ENCODE measurements at places on chromosomes 16 and 17.

DNA sequence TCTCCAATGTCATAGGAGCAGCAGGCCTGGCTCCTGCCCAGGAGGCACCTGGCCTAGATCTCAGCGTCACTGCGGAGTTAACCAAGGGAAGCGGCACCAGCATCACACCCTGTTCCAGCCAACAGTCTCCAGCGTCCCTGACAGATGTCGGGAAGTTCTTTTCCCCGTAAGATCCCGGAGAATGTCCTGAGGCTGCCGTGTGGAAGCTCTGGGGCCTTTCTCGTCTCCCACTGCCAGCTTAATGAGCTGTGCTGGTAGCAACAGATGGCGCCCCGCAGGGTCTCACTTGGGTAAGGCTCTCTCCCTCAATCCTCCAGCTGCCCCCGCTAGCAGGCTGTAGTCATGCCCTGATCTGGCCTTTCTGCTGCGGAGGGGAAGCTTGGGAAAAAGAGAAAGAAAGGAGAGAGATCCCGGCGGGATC, 57.5 kb downstream of the MARCHF10 start:
- DNase-seq: no peak

DNA sequence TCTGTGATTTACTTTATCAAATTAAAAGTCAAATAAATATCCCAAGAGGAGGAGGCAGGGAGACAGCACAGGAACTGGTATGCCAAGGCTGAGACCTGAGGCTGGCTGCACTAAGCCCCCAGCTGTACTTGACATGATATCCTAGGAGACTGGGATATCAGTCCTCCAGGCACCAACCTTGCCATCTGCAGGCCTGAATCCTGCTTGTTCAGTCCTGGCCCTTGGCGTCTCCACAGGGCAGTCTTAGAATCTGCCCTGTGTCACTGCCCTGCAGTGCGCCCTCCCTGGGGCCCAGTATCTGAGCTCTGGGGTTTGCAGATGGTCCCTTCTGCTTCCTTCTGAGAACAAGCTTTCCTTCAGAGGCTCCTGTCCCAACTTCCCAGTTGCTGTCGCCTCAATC, 75.9 kb downstream of the HS3ST3A1 start:
- no peak for DNase-seq

DNA sequence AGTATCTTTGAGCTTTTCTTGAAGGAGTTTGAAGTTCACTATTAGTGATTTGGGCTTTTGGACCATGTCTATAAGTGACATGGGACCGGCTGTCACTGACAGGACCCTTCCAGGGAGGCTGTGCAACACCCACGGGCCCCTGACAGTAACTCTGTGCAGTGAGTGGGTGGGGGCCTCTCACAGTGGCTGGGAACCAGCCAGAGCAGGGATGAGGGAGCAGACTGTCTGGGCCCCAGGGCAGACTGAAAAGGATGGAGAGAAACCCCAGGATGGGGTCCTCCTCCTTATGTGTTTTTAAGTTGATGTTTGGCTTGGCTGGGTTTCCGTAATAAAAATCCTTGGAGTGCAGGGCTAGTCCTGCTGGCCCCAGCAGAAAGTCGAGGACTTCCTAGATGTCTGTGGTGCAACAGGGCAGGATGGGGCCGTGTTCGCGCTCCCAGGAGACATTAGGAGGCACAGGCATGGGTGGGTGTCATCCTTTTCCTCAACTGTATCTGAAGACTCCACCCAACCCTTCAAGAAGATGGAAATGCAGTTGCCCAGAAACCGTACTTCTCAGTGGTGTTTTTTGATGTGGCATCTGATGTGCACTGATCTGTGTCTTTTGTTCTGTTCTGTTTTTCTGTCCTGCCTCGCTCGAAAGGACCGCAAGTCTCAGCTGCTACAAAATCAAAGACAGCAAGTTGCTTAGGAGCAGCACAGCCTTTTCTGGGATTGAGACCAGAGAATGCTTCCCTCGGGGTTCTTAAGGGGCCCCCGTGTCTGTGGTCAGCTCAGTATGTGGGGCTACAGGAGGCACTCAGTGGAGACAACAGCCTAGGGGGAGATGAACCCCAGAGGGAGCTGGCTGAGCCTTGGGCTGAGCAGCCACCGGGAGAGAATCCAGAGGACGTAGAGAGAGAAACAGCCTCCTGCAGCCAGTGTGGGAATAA, 24.2 kb downstream of the PLD6 start:
- no peak for DNase-seq

- DNase-seq: no peak
Observed at GRCh38 chr17:83137523-83137922, 58.1 kb downstream of the METRNL start.

GRCh38 chr16:77744141-77744540, 21.8 kb downstream of the NUDT7 start:
- DNase-seq: no peak

DNA sequence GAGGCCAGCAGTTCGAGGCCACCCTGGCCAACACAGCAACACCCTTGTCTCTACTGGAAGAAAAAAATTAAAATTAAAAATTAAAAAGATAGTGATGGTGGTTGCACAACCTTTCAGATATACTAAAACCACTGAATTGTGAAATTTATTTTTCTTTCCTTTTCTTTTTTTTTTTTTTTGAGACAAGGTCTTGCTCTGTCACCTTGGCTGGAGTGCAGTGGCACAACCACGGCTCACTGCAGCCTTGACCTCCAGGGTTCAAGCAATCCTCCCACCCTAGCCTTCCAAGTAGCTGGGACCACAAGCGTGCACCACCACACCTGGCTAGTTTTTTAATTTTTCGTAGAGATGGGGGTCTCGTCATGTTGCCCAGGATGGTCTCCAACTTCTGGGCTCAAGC, 254.4 kb downstream of the SLC39A11 start:
- DNase-seq: no peak

DNA sequence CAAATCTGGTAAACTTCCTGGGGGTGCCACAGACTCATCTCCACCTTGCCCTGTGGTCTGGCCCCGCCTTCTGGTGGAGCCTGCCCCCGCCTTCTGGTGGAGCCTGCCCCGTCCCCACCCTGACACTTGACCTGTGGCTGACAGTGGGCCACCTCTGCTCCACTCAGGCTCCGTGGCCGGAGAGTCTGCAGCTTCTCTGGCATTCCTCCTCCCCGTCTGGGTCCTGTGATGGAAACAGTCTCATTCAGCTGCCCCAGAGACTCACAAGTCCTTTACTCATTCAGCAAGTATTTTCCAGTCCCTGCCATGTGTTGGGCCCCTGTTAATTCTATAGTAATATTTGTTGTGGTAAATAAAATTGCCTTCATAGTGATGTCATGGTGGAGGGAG, 21.0 kb upstream of the G6PC1 start:
- DNase-seq: peak; percentile 64

DNA sequence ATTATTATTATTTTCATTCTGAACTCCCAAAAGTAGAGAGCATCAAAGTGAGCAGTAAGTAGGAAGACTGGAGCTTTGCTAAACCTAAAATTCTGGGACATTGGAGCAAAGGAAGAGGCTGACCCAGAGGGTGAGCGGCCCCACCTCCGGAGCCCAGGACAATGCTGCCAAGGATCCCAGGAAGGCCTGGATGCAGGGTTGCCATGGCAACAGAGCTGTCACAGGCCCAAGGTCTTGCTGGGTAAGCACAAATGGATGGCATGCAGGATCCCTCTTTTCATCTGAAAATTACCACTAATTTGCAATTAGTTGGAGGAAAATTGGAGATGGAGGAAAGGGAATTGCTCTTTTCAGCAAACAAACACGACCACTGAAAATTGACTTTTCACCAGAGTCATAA, 457.9 kb upstream of the CDH5 start:
- DNase-seq: no peak
